ENCODE measurements at places on chromosomes 5 and 9. TPM values are rescaled to one million over a fixed set of nuclear protein-coding genes. Genes with fewer than 3 reads are reported as not detected.

The PCDHGC4 gene
- total RNA-seq, result not detected

The SLC34A1 gene
- total RNA-seq, result 0.12 TPM

The CRHBP gene
- total RNA-seq, result not detected

The CDX1 gene
- total RNA-seq, result not detected

The FIBCD1 gene
- not detected for total RNA-seq

The IFNK gene
- total RNA-seq, result not detected

The SPARC gene
- 0.27 TPM for total RNA-seq

GRCh38 chr5:36365896-36366295 lies 64.2 kb upstream of the RANBP3L start:
- no peaks in the 10 kb centered on the region for H3K27me3 ChIP-seq
- no peak overlapping the region for H3K27ac ChIP-seq
- H3K4me1 ChIP-seq, result no peaks in the 10 kb centered on the region
- H3K36me3 ChIP-seq, result no peaks in the 10 kb centered on the region

DNA sequence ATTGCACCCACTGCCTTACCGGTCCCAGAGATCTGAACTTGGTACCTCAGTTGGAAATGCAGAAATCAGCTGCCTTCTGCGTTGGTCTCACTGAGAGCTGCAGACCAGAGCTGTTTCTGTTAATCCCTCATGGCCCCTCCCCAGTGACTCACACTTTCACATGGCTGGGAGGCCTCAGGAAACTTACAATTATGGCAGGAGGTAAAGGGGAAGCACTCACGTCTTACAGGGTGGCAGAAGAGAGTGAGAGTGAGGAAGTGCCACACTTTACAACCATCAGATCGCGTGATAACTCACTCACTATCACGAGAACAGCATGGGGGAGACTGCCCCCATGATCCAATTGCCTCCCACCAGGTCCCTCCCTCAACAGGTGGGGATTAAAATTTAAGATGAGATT lies 648.5 kb downstream of the MTRR start:
- H3K27me3 ChIP-seq, result no peaks in the 10 kb centered on the region
- H3K4me3 ChIP-seq, result no peak overlapping the region
- no peak for DNase-seq
- H3K27ac ChIP-seq, result no peak overlapping the region

- no peaks in the 10 kb centered on the region for H3K36me3 ChIP-seq
- H3K27me3 ChIP-seq, result no peaks in the 10 kb centered on the region
- no peak for DNase-seq
- no peak overlapping the region for H3K4me3 ChIP-seq
Observed at GRCh38 chr9:1513105-1513504, 462.9 kb downstream of the DMRT2 start.

DNA sequence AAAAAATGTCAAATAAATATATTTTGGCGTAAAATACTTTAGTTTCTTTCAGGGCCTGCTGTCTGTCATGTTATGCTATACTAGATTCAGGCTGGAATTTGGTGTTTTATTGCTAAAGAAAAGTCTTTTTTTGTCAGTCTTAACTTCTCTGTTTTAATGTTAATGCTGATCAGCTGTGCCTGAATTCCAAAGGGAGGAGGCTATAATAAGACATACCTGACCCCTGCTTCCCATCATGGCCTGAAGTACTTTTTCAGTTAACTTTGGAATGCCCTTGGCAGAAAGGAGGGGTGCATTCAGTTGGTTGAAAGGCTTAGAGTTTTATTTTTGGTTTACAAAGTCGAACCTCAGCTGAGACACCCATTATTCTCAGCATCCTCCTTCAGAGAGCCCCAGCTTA lies 58.1 kb upstream of the PANK3 start:
- H3K4me3 ChIP-seq, result no peak overlapping the region
- H3K4me1 ChIP-seq, result no peaks in the 10 kb centered on the region
- peaks cover 2% of the 10 kb centered on the region for H3K27me3 ChIP-seq
- no peak overlapping the region for H3K27ac ChIP-seq
- no peaks in the 10 kb centered on the region for H3K36me3 ChIP-seq

DNA sequence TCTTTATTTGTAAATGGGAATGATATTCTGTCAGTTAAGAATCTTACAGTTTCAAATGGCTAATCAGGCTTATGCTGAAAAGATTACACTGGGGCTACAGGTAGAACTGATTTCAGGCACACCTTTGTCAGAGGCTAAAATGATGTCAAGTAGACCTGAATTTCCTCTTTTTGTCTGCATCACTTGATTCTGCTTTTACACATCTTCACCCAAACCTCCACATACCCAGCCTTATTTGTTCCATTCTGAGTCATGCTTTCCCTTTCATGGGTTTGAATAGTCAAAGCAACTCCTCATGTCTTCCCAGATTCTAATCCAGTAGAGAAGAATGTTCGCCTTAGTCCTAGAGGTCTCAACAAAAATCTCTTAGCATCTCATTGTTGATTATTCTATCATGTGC lies 156.4 kb downstream of the CWC27 start:
- no peak overlapping the region for H3K4me3 ChIP-seq
- H3K36me3 ChIP-seq, result peaks cover 40% of the 10 kb centered on the region
- no peak overlapping the region for H3K27ac ChIP-seq

DNA sequence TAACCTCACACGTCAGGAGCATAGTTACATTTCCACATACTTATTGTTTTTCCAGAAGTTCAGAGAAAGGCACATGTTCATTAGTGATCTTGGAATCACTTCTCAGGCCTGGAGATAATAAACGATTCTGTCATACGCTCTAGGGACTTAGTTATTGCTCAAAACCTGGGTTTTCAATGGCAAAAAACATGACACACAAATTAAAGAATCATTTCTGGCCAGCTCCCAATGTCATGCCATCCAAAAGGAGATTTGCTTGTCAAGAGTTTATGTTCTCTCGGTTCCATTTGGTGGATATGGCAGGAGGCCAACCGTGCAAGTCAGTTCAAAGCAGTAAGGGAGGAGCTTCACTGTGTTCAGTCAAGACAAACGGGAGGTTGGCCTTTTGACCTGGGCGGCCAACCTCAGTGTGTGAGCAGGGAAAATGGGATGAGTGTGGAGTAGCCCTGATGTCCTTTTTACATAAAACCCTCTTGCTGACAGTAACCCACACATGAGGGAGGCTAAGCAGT lies 123.4 kb downstream of the NXNL2 start:
- DNase-seq, result no peak
- H3K4me1 ChIP-seq, result no peaks in the 10 kb centered on the region
- H3K36me3 ChIP-seq, result no peaks in the 10 kb centered on the region
- peaks cover 18% of the 10 kb centered on the region for H3K27me3 ChIP-seq

DNA sequence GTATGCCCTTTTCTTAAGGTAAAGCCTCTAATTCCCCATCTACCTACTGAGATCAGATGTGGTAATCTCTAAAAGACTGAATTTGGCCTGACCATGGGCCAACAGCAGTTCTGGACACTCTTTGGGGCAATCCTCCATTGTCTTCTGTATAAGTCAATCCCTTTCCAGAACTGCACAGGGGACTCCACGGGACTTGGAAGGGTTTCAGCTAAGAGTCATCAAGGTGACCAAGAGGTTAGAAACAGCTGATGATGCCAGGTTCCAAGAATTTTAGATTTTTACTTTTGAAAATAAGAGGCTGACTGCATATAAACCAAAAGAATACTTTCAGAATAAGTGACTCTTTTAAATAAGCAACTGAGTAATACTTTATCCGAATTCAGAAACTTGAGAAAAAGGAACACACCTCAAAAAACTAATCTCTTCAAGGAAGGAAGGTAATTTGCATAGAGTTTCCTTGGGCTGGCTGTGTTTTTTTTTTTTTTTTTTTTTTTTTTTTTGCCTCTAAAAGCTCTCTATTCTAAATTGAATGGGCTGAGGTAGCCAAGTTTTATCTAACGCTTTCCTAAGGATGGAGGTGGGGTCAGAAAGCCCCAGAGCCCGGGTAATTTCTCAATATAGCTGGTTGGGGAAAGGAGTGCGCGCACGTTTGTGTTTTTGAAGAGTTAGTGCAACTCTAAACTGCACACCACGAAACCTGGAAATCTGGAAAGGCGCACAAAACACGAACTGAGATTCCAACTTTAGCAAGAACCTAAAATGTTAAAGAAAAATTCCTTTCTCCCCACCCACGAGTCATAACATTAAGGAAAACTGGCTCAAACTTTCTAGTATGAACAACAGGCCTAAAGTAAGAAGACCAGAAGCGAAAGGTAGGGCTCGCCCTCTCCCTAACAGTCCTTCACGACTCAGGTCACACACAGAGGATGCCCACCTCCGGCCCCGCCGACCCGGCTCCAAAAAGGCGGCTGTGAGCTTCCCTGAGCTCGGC lies 1.3 kb downstream of the VCP start:
- no peak for DNase-seq
- peaks cover 65% of the 10 kb centered on the region for H3K36me3 ChIP-seq
- peak overlapping the region; percentile 87 for H3K27ac ChIP-seq
- no peaks in the 10 kb centered on the region for H3K27me3 ChIP-seq
- H3K4me1 ChIP-seq, result peaks cover 54% of the 10 kb centered on the region

DNA sequence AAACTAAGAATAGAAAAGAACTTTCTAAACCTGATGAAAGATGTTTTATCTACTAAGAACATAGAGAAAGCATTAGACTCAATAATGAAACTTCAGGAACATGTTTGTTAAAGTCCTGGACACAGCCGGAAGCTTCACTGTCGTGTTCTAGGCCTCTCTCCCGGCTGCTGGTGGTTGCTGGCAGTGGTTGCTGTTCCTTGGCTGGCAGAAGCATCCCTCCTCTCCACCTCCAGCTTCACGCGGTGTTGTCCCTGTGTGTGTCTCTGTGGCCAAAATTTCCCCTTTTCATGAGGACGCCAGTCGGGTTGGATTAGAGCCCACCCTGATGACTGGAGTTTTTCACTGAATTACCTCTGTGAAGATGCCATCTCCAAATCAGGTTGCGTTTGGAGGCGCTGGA lies 6.5 kb upstream of the MED10 start:
- no peak overlapping the region for H3K4me3 ChIP-seq
- peaks cover 1% of the 10 kb centered on the region for H3K4me1 ChIP-seq
- no peak for DNase-seq
- H3K36me3 ChIP-seq, result no peaks in the 10 kb centered on the region

GRCh38 chr5:144333336-144333920 lies 162.8 kb downstream of the KCTD16 start:
- H3K36me3 ChIP-seq, result no peaks in the 10 kb centered on the region
- DNase-seq, result no peak
- no peaks in the 10 kb centered on the region for H3K4me1 ChIP-seq
- no peak overlapping the region for H3K4me3 ChIP-seq
- no peaks in the 10 kb centered on the region for H3K27me3 ChIP-seq
- no peak overlapping the region for H3K27ac ChIP-seq

DNA sequence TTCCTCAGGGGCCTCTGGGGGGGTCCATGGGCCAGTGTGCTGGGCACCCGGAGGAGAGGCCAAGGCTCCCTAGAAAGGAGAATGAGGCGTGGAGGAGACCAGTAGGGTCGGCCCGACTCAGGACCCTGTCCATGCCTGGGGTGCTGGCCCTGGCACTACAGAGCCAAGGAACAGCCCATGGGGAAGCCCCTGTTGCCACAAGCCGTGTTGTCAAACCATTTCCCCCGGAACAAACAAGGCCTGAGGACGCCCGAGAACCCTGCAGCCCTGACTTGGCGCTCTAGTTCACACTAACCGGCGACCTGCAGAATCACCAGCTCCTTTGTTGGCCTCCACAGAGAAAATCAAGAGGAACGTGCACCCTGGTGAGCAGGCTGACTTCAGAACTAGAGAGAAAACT lies 41.6 kb upstream of the SLC12A7 start:
- H3K27me3 ChIP-seq, result peaks cover 35% of the 10 kb centered on the region
- no peak overlapping the region for H3K27ac ChIP-seq
- H3K4me1 ChIP-seq, result no peaks in the 10 kb centered on the region
- no peaks in the 10 kb centered on the region for H3K36me3 ChIP-seq
- no peak overlapping the region for H3K4me3 ChIP-seq

DNA sequence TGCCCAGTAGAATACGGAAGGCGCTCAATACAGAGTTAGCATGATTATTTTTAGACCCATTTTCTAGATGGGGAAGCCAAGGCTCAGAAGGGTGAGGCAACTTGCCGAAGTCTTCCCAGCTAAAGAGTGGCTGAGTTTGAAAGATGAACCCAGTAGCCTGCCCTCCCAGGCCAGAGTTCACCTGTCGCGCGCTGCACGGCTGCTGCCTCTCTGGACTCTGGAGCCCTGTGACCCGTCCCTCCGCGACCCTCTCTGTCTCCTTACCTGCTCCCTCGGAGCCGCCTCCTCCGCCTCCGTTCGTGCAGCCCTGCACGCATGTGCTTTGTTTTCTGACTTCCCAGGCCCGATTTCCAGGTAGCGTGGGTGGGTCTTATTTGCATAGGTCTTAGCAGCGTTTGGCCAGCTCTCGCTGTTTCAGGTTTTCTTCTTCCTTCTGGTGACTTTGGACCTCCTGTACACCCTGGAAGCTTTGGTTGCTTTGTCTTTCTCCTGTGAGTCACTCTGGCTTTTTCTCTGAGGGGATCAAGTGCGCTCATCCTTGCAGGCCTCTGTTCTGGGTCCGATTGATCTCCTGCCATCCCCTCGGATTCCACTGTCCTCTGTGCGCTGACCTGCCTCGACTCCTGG lies at the start of gene RNF183:
TSS of gene RNF183 (minus strand) at position 585 of the 627 bp plus-strand sequence. CDS start 5,192 bp downstream, outside the sequence.
- DNase-seq, result no peak
- no peak within 1 kb of the TSS for H3K4me3 ChIP-seq
- H3K27me3 ChIP-seq, result peaks cover 19% of the 10 kb centered on the region

GRCh38 chr9:89941875-89942274 lies 337.1 kb downstream of the GADD45G start:
- H3K27ac ChIP-seq, result no peak overlapping the region
- peaks cover 24% of the 10 kb centered on the region for H3K27me3 ChIP-seq
- no peak overlapping the region for H3K4me3 ChIP-seq
- no peaks in the 10 kb centered on the region for H3K36me3 ChIP-seq
- DNase-seq, result no peak

GRCh38 chr5:172403817-172404216 lies 50.5 kb downstream of the SH3PXD2B start:
- H3K27me3 ChIP-seq, result no peaks in the 10 kb centered on the region
- no peak overlapping the region for H3K27ac ChIP-seq
- H3K36me3 ChIP-seq, result no peaks in the 10 kb centered on the region
- H3K4me1 ChIP-seq, result no peaks in the 10 kb centered on the region

- H3K27ac ChIP-seq, result no peak overlapping the region
- no peaks in the 10 kb centered on the region for H3K36me3 ChIP-seq
- no peak for DNase-seq
Observed at GRCh38 chr9:127050591-127051001, 71.8 kb downstream of the ANGPTL2 start.

GRCh38 chr5:171978519-171978918 lies 27.9 kb downstream of the FBXW11 start:
- peaks cover 37% of the 10 kb centered on the region for H3K36me3 ChIP-seq
- H3K27me3 ChIP-seq, result no peaks in the 10 kb centered on the region
- peaks cover 13% of the 10 kb centered on the region for H3K4me1 ChIP-seq

Measured in activated CD4-positive, alpha-beta T cell treated with anti-CD3 and anti-CD28 coated beads, Interleukin-2, amount 10 ng/mL, durations not matched to agents 7 days and 5 days (primary cell).